ENCODE measurements at places on chromosomes 3 and 15.

DNA sequence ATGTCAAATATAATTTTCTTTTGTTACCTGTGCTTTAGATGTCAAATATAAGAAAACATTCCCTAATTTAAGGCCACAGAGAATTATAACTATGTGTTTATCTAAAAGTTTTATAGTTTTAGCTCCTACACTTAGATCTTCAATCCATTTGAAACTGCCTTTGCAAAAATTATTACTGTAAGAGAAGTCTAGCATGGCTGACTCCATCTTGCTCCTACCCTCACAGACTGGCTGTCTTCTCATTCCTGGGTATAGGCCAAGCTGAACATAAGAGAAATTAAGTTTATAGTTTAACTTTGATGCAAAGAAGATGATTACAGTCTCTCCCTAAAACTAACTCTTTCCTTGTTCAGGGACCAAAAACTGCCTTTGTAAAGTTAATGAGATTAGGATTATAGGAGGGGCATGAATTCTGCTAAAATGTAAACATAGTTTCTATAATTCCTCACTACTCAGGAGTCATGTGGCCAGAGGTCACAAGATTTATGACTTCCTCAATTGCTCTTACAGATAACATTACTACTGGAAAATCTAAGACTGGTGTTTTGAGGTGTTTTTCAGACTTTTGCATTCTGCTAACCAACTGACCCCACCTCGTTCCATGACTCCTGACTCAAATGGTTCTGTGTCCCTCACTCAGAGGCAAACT is 184.0 kb downstream of the BCHE start:
- no peak for DNase-seq

GRCh38 chr3:106281221-106281620 is 412.4 kb upstream of the CBLB start:
- no peak for DNase-seq

DNA sequence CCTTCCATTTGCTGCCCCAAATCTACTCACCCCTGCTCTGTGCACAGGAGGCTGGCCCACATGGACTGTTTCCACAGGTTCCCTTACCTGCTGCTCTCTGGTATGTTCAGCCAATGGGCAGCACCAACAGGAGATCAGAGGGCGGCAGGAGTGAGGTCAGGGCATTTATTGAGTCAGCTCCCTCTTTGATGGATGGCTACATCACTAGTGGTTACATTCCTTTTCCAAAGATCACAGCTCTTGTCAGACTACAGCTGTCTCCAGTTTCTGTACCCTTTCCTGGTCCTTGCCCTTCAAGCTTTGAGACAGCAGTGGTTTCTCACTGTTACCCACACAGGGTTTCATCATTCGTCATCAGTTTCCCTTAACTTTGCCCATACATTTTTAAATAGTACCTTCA is 325.1 kb downstream of the SUCLG2 start:
- no peak for DNase-seq

GRCh38 chr3:67401921-67402320 is 252.5 kb downstream of the SUCLG2 start:
- DNase-seq: no peak

GRCh38 chr3:138890555-138891187 is 55.9 kb upstream of the PIK3CB start:
- no peak for DNase-seq

GRCh38 chr3:197305854-197306253 is 7.4 kb upstream of the DLG1 start:
- DNase-seq: no peak

DNA sequence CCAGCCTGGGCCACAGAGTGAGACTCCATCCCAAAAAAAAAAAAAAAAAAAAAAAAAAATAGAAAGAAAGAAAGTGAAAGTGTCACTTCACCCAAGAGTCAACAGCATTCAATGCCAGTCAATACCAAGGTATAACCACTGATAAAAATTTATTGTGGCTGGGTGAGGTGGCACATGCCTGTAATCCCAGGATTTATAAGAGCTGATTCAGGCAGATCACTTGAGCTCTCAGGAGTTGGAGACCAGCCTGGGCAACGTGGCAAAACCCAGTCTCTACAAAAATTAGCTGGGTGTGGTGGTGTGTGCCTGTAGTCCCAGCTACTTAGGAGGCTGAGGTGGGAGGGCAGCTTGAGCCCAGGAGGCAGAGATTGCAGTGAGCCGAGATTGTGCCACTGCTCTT is 46.5 kb upstream of the PIK3CB start:
- DNase-seq: no peak

GRCh38 chr15:54772663-54773062 is 424.1 kb downstream of the RSL24D1 start:
- no peak for DNase-seq

DNA sequence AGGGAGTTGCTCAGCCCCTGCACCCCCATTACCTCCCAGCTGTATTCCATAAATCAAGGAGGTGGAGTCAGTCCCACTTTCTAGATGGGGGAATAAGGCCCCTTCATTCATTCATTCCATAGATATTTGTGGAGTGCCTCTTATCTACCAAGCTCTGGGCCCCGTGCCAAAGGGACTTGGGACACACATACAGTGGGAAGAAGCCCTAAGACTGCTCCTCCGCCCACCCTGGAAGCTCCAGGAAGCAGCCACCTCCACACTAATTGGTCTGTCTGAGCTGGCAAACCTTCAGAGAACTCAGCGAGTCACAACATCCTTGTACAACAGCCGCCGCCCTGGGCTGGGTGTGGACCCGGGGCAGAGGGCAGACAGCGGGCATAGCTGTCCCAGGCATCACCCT is 6.4 kb downstream of the STRA6 start:
- DNase-seq: peak; percentile 70

DNA sequence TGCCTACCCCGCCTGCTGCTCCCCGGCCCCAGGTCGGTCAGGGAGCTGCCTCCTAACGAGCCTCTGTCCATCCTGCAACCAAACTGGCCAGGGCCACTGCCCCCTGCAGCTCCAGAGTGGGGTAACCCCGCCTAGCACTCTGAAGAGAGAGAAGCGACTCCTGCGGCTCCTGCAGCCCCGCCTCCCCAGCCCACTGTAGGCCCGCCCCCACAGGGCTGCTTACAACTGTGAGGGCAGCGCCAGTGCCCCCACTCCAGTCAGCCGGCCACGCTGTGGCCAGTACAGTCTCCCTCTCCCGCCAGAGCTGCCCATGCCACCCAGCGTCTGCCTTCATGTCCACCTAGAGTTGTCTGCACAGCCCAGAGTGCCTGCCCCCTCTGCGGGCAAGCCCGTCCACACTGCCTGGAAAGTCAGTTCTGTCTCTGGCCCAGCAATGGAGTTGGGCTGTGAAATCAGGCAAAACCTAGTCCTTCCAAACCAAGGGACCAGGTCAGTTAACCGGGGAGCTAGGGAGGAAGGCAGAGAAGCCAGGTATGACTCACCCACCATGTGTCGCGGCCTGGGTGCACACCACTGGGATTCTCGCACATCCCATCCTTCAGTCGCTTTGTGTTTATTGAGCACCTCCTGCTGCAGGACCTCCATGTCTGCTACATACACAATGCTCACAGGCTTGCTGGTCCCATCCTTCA is 2.4 kb downstream of the UCN2 start:
- no peak for DNase-seq

DNA sequence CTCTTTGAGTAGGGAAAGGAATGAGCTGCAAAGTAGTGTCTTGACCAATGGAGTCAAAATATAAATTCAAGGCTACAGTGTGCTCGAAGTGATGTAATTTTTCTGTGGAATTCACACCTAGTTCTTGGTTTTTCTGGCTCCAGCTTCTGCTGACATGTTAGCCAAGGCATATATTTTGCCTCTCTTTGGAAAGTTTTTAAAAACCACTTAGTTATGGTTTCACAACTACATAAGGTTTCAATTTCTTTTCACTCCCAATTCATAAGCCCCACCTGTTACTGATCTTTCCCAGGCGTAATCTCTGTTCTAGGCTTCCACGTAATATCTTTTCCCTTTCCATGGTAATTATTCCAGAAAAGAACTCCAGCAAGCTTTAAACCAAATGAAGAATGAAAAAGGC is 46.9 kb downstream of the GADL1 start:
- no peak for DNase-seq

DNA sequence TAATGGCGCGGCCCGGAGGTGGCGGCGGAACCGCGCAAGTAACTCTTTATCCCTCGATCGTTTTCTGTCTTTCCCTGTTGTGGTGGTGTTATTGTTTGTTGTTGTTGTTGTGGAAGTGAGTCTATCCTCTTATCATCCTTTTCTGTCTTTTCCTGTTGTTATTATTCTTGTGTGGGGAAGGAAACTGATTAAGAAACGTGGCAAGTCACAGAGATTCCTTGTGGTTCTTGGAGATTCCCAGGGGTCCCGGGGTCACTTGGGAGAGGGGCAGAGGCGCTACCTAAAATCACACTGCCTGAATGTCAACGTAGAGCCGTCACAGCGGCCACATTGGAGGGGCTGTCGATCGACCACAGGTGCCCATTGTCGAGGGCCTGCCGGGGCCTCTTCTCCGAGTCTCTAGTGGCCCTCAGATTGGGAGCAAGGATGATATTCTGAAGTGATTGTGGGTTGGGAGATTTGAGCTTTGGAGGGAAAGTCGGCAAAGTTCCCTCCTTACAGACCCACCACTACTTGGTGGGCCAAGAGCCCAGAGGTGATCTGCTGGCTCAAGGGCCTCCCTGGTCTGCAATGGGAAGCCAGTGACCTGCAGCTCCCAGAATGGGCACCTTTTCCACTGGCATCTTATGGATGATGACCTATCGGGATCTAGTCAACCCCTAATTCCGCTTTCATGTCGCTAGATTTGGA is 790 bp downstream of the PARP14 start:
- no peak for DNase-seq

GRCh38 chr3:23685541-23686258 is 120.1 kb upstream of the UBE2E1 start:
- DNase-seq: peak; percentile 91

DNA sequence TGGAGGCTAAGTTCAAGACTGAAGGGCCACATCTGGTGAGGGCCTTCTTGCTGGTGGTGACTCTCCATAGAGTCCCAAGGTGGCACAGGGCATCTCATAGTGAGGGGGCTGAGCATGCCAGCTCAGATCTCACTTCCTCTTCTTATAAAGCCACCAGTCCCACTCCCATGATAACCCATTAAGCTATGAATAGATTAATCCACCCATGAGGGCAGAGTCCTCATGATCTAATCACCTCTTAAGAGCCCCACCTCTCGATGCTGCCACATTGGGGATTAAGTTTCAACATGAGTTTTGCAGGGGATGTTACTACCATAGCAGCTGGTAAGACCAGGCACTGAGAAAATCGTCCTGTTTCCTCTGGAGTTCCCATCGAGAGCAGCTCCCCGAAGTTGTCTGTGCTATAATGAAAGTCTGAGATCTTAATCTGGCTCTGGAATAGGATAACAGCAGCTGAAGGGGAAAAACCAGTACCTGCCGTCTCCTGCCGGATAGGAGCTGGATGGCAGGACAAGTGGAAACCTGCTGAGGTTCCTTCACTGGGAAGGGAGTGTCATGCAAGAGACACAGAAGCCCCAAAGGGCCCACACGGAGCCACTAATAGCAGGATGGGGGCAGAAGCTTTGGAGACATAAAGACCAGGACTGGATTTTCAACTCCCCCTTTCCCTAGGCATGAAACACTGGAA is 79.5 kb upstream of the EPHB3 start:
- no peak for DNase-seq

DNA sequence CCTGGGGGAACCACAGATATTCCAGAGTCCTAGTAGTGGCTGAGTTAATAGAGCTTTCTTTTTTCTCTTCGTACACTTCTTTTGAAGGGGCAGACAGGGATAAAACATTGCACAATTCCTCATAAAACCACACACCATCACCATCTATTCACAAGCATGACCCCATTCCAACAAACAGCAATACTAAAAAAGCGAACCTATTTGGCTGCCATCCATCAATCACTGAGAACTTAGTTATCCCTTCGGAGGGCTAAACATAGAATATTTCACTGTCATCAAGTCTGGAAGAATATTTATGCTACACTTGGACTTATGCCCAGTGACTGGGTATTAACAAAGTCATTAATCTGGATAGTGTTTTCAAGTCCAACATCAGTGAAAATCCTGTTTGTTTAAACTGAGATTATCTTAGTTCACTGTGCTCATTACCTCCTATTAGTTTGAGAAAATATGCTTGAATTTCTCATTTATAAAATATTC is 80.3 kb upstream of the PRTG start:
- DNase-seq: no peak

DNA sequence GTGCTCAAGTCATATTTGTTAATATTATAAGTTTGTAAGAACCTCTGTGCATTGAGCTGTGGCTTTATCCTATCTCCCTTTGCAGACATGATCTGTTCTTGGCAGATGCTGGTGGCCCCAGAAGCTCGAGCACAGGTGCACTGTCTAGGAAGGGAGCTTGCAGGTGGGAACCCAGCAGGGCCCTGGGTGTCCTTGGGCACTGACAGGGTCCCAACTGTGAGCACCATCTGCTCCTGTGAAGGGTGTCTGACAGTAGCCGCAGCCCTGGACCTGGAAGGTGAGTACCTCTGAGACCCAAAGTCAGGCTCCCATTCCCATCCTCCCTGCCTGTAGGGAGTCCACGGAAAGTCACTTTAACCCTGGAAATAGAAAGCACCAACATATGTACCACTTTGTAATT is 2.4 kb upstream of the REC114 start:
- no peak for DNase-seq

DNA sequence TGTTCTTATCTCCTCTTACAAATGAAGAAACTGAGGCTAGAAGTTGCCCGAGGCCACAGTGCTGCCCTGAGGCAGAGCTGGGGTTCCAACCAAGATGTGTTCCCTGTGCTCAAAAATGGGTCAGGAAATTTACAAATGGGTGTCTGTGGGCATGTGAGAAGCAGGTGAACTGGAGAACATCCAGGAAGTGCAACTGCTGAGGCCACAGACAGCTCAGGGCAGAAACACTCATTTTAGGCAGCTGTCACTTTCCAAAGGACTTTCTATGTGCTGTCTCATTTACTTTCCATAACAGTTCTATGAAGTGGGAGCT is 47.2 kb upstream of the ATP2B2 start:
- DNase-seq: no peak

GRCh38 chr15:51782357-51782896 is 31.0 kb downstream of the TMOD2 start:
- DNase-seq: peak; percentile 52

DNA sequence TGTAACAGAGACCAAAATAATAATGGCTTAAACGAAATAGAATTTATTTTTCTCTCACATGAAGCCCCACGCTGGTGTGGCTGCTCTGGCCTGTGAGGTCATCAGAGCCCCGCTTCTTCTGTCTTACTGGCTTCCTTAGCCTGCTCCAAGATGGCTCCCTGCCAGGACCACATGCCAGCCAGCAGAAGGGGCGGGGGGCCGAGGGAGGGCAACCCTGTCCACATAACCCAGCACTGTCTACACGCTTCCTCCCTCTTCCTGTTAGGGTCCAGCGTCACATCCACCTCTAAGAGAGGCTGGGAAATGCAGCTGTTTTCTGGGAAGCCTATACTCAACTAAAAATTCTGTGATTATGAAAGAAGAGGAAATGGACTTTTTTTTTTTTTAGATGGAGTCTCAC is 107.9 kb upstream of the DLG1 start:
- no peak for DNase-seq

DNA sequence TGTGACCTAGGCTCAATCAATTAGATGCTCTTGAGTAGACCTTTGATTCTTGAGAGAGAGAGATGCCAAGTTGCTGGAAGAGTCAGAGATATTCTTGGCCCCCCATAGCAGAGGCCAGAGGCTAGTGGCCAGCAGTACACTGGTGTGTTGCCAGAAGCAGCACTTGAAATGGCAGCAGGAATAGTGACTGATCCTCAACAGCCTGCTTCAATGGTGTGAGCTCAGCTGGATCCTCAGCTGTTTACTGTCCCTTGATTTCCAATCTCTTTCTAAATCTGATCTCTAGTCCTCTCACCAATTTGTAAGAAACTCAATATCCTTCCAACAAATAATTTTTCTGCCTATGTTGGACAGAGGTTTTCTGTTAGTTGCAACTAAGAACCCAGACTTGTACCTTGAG is 170.3 kb upstream of the CCDC54 start:
- DNase-seq: no peak

- DNase-seq: no peak
Observed at GRCh38 chr3:18434711-18435110, 9.6 kb upstream of the SATB1 start.
